ENCODE measurements at places on chromosomes 7 and 10. TPM values are rescaled to one million over a fixed set of nuclear protein-coding genes. Genes with fewer than 3 reads are reported as not detected.
A peak's percentile ranks its signal among the peaks of the same experiment; 100 is the strongest.

- peak; percentile 47 for DNase-seq
Measured at GRCh38 chr7:81769891-81770727, at the start of gene HGF. Gene HGF (minus strand): TSS chr7:81770047. CDS start chr7:81769971, 76 bp downstream.

GRCh38 chr10:99682752-99683151, 23.4 kb downstream of the ENTPD7 start:
- no peak for DNase-seq

- no peak for DNase-seq
Measured at GRCh38 chr10:114646426-114646825, 11.6 kb downstream of the ABLIM1 start.

DNA sequence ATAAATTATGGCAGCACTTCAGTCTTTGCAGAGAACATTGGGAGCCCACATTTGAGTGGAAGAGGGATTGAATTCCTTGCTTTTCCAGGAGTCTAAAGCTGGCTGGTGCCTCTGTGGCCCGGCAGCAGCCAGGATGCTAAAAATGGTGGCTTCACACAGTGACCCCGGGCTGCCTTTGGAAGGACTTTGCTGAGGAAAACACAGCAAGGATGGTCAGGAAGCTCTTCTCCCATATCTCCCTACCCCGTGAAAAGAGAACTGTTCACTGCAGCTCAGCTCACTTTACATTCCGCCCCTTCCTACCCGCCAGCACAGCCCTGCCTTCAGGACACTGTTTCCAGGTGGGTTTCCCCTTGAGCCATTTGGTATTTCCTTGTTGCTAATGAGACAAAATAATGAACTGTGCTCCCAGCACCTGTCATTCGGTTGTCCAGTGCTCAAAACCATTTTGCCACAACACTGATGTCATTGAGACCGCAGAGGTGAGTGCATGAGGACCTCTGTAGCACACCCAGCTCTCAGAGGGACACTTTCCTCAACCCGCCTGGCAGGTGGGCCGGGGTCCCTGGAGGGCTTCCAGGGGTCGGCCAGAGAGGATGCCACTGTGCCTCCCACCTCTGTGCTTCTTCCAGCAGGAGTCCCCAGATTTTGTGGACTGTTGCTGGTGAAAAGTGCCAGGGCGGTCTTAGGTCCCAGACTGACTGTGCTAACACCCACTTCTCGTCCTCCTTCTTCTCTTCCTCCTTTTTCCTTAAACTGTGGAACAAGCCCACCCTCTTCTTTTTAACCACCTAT, 255.7 kb upstream of the PPP2R2D start:
- no peak for DNase-seq

- DNase-seq, result no peak
Measured at GRCh38 chr10:96034625-96035024, 8.8 kb upstream of the CCNJ start.

DNA sequence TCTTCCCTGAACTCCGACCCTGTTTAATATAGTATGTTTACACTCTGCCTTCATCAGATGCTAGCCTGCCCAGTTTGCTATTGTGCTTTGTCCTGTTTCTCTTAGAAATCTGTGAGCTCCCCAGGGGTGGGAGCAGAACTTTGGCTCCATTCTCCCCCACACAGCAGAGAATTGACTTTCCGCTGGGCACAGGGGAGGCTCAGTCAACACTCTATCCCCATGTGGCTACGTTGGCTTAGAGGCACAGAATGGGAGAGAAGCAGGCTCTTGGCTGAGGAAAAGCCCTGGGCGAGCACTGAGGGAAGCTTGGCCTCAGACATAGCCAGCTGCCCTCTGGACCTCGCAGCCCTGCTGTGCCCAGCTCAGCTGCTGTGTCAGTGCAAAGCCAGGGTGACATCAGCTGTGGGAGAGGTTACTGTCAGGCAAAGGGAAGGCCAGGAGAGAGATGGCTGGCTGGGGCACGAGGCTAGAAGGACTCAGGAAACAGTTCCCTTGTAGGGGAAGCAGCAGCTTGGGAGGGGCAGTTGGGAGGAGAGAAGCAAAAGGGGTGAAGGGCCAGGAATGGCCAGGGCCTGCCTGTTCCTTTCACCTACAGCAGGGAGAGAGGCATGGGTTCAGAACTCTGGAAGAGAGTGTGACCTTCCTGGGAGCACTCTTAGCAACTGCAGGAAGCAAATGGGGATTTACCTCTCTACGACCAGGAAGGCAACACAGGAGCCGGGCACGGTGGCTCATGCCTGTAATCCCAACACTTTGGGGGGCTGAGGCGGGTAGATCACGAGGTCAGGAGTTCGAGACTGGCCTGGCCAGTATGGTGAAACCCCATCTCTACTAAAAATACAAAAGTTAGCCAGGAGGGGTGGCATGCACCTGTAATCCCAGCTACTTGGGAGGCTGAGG, 5.8 kb upstream of the SCD start:
- peak; percentile 41 for DNase-seq

DNA sequence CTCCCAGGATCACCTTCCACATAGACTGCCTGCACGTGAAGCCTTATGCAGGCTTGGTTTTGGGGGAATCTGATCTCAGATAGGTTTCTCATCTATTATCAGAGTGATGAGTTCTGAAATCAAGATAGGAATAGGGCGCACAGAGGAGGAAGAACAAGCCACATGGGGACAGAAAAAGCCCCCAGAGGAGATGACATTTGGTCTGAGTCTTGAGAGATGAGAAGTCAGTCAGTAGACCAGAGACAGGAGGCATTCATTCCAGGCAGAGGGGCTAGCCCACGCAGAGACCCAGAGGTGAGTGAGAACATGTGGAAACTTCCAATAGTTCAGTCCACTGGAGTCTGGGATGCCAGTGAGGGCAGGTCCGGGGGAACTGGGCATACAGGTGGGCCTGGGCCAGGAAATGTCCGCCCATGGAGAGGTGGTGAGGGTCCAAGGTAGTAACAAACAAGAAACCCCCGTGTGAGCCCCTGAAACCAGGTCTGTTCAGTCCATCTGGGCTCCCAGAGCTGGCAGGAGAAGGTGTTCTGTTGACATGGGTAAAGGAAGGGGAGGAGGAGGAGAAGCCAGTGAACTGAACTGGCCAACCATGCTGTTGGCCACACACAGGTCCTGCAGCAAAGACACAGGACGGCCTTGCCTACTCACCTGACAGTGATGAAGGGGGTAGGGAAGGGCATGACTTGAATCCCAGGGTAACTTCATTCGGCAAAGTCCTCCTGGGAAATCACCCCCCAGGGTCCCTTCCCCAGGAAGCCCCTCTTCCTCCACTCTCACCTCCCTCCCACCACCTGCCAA, 69.3 kb upstream of the SMNDC1 start:
- DNase-seq, result no peak

DNA sequence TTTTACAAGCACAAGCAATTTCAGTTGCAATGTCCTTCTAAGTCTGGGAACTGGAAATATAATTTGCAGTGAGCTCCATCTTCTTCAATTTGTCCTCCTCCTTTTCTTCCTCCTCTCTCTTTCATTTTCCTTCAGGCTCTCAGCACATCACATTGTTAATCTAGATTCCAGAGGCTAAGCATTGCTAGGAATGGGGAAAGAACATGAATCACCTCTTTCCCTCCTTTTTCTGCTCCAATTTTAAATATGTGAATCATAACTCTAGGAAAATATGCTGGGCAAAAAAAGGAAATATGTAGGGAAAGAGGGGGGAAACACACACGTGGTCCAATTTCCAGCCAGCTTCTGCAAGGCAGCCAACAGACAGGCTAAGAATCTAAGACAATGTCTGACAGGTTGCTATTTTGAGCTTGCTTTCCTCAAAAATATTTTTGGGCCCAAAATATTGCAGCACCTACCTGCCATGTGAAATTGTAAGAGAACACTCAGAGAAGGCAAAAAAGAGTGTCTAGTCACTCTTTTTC, 72.7 kb upstream of the NUPR2 start:
- DNase-seq, result no peak

- no peak for DNase-seq
Measured at GRCh38 chr10:132521466-132522102, 16.0 kb upstream of the INPP5A start.

DNA sequence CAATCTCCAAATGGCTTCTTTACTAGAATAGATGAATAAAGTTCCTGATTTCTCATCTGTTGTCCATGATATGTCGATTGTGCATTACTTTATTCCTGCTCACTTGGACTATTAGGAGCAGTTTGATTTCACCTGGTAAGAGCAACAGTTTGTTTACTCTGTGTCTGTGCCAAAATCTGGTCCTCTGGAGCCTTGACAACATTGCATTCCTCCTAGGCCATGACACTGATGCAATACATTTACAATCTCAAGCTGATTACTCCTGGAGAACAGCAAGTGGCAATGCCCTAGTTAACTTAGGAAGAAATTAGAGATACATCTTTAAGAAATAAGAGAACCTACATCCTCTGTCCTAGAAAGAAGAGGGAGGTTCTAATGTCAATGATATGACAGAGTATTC, 71.8 kb downstream of the SGCE start:
- no peak for DNase-seq

- peak; percentile 16 for DNase-seq
Measured at GRCh38 chr7:17131060-17131345, 167.4 kb upstream of the AHR start.

- no peak for DNase-seq
Measured at GRCh38 chr7:2010551-2011265, 222.0 kb downstream of the MAD1L1 start.

GRCh38 chr10:55277549-55277948, 476.5 kb upstream of the PCDH15 start:
- no peak for DNase-seq

GRCh38 chr10:104638861-104639589, 2.1 kb upstream of the SORCS3 start:
- peak; percentile 84 for DNase-seq

DNA sequence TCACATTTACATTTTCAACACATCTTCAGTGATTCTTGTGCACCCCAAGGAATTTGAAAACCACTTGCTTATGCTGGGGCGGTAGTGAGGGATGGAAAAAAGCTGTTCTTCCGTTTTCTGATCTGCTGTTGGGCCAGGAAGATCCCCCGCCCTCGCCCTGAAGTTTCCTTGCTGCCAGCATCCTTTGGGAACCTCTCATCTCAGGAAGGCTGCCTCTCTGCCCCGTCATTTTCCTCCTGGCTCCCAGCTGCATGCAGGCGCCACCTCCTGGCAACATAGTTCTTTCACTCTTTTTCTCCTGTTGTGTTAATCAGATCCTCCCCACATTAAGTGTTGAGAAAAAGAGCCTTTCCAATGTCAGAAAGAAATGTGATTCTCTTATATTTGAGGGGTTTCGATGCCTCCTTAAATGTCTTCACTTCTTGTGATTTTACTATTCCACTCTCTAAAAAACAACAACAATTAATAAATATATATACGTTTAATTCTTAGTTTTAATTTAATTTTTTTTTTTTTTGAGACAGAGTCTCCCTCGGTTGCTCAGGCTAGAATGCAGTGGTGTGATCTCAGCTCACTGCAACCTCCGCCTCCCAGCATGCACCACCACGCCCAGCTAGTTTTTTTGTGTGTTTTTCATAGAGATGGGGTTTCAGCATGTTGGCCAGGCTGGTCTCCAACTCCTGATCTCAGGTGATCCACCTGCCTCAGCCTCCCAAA, 122.9 kb downstream of the RALA start:
- peak; percentile 83 for DNase-seq

DNA sequence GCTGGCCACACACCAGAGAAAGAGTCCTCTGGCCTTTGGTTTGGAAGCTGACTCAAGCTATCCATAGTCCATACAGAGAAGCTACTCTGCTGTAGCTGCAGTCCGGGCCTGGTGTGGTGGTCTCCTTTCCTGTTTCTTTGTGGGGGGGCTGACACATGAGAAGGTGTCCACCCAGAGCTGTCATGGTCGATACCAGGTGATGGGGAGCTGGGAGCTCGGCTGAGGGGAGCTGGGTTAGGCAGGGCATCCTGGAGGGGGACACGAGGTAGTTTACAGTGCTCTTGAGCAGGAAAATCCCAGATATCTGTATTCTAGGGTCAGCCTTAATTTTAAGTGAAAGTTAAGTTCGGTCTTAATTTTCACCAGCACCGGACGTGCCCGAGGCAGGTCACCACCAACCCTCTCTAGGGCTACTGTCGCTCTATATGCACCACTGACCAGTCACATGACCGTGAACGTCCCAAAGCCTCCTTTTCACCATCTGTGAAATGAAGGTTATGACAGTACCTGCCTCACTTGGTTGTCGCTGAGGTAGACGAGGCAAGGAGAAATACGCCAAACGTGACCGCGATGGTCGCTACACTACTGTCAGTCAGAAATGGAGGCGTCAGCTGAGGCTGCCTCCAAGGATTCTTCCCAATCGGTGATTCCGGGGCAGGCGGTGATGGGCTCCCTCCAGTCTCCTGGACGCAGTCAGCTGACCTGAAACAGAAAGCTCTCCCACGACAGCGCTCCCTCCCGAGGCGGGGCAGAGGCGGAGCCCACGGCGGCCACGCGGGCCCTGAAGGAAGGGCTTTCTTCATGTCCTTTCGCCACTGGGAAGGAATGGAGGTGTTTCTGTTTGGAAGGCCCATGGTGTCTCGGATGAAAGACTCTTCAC, 69.4 kb upstream of the SHH start:
- no peak for DNase-seq

The VWA2 gene
- 0.09 TPM for total RNA-seq

The CAPZA2 gene
- 210 TPM for total RNA-seq

The CYP2C19 gene
- total RNA-seq, result not detected

The VSTM2A gene
- 0.12 TPM for total RNA-seq

The HABP2 gene
- not detected for total RNA-seq

The VENTX gene
- 1.0 TPM for total RNA-seq

The MEIG1 gene
- not detected for total RNA-seq

The PTER gene
- total RNA-seq, result 9.4 TPM

The MRLN gene
- not detected for total RNA-seq

The GPR15LG gene
- total RNA-seq, result not detected

The CPXM2 gene
- total RNA-seq, result not detected

The PLPP4 gene
- 0.90 TPM for total RNA-seq

Data from neural progenitor cell (in vitro differentiated cells).